ENCODE measurements at places on chromosomes 16 and 17. TPM values are rescaled to one million over a fixed set of nuclear protein-coding genes. Genes with fewer than 3 reads are reported as not detected.

MT1X gene
- total RNA-seq, result 31.9 TPM

DNA sequence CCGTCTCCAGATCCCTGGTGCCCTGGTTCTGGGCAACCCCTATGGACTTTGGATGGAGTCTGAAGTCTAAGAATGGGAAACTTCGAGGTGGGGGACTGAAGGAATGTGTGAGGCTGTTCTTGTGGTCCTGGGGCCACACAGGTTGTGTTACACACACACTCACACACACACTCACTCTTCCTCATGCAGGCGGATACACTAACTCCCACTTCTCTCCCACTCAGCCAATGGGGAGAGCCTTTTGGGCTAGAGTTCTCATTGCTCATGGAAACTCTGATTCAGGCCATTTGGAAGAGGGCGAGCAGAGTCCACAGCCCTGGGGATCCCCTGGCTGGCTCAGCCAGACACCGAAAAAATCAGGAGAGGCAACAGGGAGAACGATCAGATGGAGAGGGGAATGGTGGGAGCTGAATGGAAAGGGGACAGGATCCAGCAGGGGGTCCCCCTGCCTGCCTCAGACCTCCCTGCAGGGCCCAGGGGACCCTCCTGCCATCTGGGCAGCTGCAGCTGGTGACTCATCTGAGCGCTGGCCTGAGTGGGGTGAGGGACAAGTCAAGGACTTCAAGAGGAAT is 9.1 kb downstream of the IGFBP4 start:
- DNase-seq, result peak; percentile 41

- DNase-seq, result no peak
Observed at GRCh38 chr17:7538891-7539545, 9.8 kb upstream of the TNFSF12 start.

GRCh38 chr16:76777721-76778465 is 413.1 kb upstream of the MON1B start:
- DNase-seq, result no peak

DNA sequence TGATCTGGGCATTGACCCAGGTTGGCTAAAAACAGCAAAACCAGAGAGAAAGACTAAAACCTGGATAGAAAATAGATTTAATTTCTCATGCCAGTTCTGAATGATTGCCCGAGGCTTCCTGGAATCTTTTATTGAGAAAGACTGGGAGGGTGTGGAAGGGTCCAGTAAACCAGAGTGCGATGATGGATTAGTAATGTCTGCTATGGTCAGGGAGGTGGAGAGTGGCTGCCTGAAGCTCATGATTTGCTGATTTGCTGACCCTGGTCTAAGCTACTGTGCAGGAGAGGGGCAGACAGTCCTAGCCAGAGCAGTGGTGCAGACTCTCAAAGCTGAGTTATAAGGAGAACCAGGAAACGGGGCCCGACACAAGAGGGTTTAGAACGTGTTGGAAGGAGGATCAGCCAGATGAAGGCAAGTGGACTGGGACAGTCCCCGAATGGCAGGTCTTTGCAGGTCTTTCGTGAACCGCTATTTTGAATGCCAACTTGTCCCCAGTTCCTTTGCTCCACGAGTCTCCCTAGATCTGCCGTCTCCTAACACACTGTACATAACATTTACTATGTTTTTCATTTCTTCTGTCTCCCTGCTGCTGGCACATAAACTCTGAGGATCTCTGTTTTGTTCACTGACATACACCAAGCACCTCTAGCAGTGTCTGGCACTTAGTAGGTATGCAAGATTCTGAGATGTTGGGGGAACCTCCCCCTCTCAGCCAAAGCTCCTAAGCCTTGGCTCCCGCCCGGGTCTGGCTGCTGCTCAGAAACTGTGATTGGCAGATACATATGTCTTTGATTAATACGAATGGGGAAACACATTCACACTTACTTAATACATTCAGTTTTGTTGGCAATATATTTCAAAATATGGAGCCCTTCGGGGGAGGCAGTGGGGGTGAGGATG is 237.3 kb upstream of the TNRC6C start:
- no peak for DNase-seq

MYH3 gene
- total RNA-seq, result 2.4 TPM

SPN gene
- total RNA-seq, result 114 TPM

GRCh38 chr17:8153031-8153451 is 837 bp upstream of the PER1 start:
- DNase-seq, result no peak

ZNF624 gene
- 3.9 TPM for total RNA-seq

DNA sequence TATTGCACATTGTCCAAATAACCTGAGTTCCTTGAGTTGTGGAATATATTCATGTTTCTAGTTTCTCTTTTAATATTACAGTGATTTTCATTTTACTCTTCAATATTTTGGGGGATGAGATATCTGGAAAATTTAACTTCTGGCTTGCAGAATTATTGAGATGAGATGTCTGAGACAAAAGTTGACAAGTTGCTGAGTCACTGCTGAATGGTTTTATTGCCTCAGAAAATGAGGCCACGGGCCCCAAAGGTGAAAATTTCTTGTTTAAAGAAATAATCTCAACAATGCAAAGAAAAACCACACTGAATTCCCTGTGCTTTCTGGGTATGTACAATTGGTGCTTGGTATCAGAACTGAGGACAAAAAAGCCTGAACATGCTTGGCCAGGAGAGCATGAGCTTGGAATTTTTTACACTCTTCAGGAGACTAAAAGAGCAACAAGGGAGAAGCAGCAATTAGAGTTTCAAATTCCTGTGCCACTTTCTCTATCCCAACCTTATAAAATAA is 129.2 kb upstream of the TOM1L1 start:
- DNase-seq, result no peak

FOXN1 gene
- total RNA-seq, result not detected

SNX20 gene
- total RNA-seq, result 56.9 TPM

GRCh38 chr17:29615048-29615385 is 7.7 kb downstream of the CORO6 start:
- DNase-seq, result peak; percentile 72
